ENCODE measurements at places on chromosomes 11 and 22. TPM values are rescaled to one million over a fixed set of nuclear protein-coding genes. Genes with fewer than 3 reads are reported as not detected.

The VPS11 gene
- 21.6 TPM for total RNA-seq

The SLN gene
- not detected for total RNA-seq

The GATD1 gene
- total RNA-seq = 35.8 TPM

The MPEG1 gene
- total RNA-seq = not detected

The GLYAT gene
- total RNA-seq = not detected

DNA sequence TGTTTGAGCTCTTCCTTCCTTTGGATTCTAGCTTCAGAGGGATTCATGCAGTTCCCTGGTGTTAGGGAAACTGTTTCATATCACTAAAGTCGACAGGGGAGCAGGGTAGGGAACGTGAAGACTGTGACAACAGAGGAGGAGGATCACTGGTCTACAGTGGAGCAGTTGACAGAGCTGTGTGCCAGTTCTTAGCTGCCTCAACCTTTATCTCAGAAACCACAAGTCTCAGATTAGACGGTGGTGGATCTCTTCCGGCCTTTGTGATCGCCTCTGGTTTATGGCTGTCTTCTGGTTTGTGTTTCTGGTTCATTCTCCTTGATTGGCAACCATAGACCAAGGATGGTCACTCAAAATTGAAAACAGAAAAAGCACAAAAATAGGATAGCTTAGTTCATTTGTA lies 538.9 kb upstream of the API5 start:
- DNase-seq = no peak

- no peak for DNase-seq
Observed at GRCh38 chr11:92656783-92657182, 312.7 kb upstream of the MTNR1B start.

DNA sequence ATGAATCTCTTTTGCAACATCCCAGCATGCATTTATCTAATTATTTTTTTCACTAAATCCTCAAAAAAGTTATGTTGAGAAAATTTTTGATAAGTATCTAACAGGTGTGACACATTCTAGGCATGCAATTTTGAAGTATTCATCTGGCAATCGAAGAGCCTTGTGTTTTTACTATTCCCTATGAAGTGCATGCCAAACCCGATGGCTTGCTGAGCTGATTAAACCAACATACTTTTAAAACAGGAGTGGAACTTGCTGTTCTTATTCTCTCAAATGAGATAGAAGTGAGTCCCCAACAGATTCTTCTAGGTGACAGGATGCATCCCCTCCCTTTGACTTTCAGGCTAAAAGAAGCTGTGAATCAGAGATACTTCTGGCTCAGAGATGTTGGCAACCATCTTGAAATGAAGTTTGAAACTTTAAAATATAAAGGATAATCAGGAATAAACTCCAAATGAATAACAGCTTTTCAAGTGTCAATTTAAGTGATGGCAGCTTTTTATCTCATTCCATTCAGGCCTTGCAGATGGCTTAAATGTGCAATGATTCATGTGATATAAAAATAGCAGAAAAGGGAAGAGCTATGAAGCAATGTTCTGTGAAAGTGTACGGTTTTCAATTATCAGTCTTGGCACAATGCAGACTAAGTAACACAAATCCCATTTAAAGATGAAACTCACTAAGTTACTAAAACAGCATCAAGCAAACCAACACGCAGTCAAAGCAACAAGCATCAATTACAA lies 67.7 kb downstream of the APOL5 start:
- no peak for DNase-seq

DNA sequence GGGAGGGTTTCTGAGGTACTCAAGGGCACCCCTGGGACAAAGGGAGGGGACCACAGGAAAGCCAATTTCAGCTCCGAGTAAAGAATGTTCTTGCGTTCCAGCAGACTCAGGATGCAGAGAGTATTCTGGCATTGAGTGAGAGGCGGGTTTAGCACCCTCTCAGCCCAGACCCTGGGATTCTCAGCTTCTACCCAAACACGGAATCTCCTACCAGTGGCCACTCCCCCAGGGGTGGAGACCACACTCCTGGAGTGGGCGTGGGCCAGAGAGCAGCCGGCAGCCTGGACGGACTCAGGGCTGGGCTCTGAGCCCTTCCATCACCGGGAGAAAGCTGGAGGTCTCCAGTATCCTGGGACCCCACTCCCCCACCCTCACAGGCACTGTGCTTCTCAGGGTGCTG lies 26.1 kb upstream of the TTLL12 start:
- DNase-seq = no peak

Data from HepG2 (cell line).